SK-N-DZ (cell line): ENCODE measurements at places on chromosomes 3 and 15.

DNA sequence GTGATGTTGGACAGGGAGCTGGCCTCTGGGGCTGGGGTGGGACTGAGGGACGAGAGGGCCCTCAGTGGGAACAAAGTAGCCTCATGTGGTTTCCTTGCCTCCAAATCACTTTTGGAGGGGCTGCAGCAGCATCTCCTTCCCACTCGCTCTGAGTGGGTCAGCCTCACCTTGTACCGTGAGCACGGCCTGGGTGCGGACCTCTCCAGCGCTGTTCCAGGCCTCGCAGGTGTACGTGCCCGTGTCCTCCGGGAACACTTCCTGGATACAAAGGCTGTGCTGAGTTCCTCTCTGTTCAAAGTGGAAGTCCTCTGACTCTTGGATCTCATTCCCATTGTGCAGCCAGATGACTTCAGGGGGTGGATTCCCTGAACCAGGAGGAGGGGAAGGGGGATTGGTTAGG is 123.7 kb upstream of the HACD2 start:
- no peak for DNase-seq

DNA sequence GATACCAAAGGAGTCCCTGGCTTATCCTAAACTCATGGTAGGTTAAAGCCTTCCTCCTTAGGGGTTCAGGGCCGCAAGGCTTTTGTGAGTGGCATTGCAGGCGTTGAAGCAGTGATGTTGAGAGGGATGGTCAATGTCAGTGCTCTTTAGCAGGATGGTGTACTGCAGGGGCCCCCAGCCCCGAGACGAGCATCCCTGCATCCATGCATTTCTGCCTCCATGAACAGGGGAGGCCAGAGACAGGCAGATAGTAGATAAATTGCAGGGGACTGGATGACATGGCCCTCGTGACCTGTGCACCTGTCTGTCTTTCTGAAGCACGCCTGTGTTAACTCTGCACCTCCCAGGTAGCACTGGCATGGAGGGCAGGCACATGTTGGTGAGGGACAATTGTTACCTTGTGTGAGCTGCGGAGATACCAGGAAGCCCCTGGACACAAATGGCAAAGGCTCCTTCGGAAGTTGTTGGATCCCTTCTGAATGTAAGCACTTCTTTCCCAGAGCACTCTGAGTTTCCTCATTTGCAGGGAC is 133.5 kb downstream of the SNRPN start:
- DNase-seq: no peak

DNA sequence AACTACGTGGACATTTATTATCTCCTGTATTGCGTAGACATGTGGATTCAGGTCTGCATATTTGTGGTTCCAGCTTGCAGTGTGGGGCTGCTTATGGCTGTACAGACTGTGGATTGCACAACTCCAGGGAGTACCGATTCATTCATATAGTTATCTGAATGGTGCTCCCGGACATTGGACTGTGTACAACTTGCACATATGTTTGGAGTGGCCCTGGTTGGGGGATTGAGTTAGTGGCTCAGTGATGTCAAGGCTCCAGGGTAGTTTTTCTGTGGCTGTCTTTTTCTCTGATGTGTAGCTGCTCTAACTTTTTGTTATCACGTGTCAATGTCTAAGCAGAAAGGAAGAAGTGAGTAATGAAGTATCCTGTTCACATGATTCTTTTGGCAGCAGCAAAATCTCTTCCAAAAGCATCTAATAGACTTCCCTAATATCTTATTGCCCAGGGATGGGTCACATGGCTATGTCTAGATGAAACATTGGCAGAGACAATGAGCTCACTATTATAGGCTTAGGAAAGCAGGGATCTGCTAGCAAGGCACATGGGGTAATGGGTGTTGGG is 15.8 kb downstream of the ST3GAL6 start:
- DNase-seq: no peak

DNA sequence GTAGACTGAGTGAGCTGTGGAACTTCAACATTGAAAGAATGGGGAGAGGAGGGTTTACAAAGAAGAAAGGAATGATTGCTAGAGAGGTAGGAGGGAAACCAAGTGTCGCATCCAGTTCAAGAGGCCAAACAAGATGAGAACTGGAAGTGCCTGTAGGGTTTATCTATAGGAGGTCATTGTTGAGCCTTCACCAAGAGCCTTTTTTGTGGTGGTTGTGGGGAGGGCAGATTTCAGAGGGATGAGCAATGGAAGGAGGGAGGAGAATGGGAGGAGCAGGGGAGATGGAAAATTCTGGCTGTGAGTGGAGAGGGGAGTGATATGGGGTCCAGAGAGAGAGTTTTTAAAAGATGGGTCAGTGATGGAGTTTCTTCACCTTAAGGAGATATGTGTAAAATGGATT is 8.5 kb downstream of the PDIA5 start:
- no peak for DNase-seq

GRCh38 chr3:148187296-148187695 is 510.4 kb upstream of the AGTR1 start:
- peak; percentile 64 for DNase-seq

DNA sequence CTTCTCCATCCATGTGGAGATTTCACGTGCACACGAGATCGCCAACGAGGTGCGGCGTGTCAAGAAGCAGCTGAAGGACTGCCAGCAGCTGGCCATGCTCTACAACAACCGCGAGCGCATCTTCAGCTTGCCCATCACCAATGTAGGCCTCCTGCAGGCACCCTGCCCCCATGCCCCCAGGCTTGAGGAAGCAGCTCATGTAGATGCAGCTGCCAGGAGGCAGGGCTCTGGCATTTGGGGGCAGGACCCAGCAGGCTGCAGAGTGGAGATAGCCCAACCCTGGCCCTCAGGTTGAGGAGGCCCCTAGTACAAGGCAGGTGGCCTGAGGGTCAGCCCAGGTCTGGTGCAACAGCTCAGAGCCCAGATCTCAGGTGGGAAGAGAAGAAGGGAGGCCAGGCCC is 36.4 kb downstream of the DNAH1 start:
- no peak for DNase-seq

DNA sequence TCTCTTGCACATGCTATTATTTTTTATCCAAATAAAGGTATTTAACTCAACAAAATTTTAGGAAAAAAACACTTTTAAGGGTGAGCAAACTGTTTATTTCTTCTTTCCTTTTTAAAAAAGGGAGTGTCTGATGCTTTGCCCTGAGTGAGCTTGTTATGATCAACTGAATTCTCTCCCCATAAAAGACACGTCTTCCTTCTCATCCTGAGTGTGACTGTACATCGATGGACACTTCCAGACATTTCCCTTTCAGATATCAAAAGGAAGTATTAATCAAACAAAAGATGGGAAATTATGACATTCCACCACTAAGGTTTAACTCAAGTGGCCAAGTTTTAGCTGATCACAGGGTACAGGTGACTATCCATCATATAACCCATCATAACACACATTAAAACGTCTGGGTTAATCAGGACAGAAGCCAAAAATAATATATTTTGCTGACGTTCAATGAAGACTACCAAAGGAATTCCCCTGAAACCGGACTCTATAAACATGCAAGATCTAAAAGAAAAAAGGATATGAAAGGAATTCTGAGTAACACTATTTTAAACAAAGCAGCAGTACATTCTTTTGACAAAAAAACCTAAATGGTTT is 354.8 kb downstream of the MECOM start:
- DNase-seq: no peak

GRCh38 chr3:140917772-140918171 is 23.9 kb upstream of the SLC25A36 start:
- no peak for DNase-seq

DNA sequence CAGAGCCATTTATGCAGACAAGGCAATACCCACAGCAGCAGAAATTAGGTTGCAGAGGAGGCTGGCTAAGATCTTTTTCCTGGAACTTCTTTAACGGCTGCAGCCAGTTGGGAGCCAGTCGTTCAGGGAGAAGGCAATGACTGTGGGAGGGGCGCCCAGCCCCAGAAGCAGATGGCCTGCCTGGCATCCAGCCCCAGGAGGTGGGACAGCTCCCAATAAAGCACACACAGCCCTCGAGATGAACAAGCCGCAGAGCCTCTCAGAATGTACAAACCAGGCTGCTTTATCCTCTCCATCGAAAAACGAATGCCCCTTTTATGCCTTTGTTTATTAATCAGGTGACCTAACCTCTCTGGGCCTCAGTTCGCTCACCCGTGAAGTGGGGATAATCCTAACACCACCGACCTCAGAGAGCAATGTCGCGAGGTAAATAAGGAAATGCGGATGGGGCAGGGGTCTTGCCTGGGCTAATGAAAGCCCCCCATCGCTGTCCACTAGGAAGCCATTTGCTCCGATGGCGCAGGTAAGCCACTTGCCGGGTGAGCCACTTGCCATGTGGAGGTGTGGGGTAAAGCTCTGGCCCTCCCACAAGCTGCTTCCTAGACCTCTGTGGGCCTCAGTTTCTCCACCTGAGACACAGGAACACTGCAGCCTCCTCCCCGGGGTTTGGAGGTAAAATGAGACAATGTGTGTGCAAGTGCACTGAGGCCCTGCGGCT is 35.8 kb downstream of the MGLL start:
- DNase-seq: no peak

DNA sequence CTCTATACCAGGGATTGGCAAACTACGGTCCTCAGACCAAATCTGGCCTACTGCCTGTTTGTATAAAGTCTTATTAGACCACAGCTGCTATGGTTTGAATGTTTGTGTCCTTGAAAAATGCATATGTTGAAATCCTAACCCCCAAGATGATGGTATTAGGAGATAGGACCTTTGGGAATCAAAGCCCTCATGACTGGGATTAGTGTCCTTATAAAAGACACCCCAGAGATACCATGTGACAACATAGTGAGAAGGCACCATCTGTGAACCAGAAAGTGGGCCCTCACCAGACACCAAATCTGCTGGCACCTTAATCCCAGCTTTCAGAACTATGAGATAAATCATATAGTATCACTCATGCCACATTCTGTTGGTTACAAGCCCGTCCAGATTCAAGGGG is 7.4 kb downstream of the HMCES start:
- no peak for DNase-seq

GRCh38 chr3:123562547-123562946 is 22.3 kb downstream of the HACD2 start:
- no peak for DNase-seq

- DNase-seq: no peak
Measured at GRCh38 chr3:29099775-29100174, 181.1 kb upstream of the RBMS3 start.

DNA sequence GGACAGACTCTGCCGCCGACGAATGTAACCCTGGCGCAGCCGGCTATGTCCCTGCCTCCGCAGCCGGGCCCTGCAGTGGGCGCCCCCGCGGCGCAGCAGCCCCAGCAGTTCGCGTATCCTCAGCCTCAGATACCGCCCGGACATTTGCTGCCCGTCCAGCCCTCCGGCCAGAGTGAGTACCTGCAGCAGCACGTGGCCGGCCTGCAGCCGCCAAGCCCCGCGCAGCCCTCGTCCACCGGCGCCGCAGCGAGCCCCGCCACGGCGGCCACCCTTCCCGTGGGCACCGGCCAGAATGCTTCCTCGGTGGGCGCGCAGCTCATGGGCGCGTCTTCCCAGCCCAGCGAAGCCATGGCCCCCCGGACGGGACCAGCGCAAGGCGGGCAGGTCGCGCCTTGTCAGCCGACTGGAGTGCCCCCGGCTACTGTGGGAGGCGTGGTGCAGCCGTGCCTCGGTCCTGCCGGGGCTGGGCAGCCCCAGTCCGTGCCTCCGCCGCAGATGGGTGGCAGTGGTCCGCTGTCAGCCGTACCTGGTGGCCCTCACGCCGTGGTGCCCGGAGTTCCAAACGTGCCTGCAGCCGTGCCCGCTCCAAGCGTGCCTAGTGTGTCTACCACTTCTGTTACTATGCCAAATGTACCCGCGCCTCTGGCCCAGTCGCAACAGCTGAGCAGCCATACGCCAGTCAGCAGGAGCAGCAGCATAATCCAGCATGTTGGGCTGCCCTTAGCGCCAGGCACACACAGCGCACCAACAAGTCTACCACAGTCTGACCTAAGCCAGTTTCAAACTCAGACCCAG is 2.4 kb downstream of the TSC22D2 start:
- DNase-seq: peak; percentile 20

DNA sequence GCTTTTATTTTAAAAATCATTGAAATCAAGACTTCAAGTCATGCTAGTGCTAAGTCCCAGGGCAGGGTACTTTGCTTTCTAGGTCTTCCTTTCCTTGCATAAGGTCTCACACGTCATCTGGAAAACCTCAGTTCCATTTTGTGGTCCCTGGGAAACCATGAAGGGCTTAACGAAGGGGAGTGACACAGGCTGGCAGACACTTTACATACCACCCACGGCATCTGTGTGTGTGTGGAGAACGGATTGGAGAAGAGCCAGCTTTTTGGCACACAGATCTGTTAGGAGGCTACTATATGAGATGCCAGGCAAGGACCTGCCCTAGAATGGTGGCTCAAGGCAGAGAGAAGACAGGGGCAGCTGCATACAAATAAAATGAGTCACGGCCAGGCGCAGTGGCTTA is 107.5 kb upstream of the NSMCE3 start:
- DNase-seq: no peak

GRCh38 chr3:50567011-50567385 is 549 bp downstream of the C3orf18 start:
- no peak for DNase-seq

- no peak for DNase-seq
Measured at GRCh38 chr3:17089314-17089700, 204.6 kb downstream of the PLCL2 start.

GRCh38 chr3:156554515-156554841 is 439 bp downstream of the SSR3 start:
- no peak for DNase-seq
